ENCODE measurements at places on chromosomes 13 and 19.

DNA sequence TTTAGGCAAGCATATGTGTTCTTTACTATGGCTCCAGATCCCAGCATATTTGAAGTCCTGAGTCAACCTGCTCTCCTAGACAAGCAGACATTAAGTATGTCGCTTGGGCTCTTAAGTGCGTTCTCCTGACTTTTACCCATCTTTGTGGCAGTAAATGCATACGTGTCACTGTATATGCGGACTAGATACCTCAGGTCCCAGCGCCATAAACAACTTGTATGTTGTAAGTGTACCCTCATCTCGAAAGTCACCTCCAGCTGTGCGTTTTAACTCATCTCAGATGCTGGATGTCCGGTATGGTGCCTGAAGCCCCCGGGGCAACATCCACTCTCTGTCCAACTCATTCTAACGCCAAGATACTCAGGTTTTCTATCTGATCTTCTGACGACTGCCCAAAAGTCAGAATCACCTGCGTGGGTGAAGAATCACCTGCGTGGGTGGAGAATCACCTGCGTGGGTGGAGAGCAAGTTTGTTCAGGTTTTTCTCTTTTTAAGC lies 1.7 kb downstream of the PTOV1 start:
- DNase-seq = no peak

- peak; percentile 87 for DNase-seq
Observed at GRCh38 chr19:12064590-12065538, at the start of gene ZNF844. ZNF844 (plus strand) TSS chr19:12064731; CDS start chr19:12064874, 143 bp downstream.

- no peak for DNase-seq
Observed at GRCh38 chr19:46601318-46602224, at the start of gene CALM3. CALM3 (plus strand) TSS chr19:46601330; CDS start chr19:46601435, 105 bp downstream.

DNA sequence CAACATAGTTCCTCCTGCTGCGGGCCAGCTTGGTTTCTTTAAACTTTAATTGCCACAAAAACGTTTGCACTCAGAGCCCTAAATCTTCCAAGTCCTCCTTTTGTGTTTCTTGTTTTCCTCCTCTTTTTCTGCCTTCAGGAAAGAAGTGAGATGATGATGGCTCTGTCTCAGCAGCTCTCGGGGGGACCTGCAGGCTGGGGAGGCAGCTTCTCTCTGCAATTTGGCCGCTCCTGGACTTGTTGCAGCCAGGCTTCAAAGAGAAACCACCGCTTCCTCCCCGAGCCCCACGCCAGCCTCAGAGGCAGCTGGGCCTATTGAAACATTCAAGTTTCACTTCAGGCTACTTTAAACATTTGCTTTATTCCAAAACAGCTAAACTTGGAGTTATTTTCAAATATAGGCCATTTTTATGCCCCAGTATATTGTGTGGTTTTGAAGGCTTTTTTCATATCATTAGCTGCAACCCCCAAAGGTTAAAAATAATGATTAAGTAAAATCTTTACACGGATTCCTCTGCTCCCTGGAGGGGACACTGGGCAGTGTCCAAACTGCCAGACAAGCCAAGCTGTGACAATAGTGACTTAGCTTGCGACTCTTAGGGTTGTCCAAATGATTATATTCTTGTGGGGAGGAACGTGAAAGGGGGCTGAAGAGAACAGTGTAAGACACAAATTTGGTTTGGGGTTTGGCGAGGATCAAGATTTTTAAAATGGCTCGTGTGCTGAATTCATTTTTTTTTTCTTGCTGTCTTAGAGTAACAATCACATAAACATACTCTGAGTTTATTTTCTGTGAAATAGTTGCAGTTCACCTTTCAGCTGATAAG lies 330.8 kb downstream of the DLEU7 start:
- DNase-seq = peak; percentile 42

DNA sequence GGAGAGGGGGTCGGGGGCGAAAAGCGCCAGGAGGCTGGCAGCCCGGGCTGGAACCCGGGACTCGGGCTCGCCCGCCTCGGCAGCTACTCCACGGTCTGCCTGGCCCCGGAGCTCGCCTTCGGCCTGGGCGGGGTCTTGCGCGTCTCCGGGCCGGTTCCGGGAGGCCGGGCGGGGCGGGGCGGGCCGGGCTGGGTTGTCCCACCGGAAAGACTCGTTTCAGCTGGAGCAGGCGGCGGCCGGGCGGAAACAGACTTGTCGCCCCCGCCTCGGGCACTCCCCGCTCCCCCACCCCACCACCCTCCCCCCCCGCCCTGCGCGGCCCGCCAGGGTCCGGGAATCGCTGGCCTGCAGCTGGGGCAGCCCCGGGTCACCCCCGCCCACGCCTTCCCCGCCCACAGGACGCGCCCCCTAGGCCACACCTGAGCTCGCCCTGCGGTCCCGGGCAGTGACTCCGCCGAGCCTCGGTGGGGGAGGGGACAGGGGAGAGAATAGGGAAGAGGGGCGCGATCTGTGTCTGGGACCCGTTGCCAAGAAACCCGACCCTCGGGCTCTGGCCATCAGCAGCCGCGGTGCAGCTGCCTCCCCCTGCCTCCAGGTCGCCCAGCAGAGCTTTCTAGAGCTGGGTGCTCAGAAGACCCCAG lies 109.4 kb downstream of the KCTD15 start:
- peak; percentile 38 for DNase-seq

- peak; percentile 39 for DNase-seq
Observed at GRCh38 chr19:52679598-52679997, 41.4 kb upstream of the ZNF83 start.

- no peak for DNase-seq
Observed at GRCh38 chr13:26185720-26186117, 36.4 kb downstream of the RNF6 start.

GRCh38 chr13:70249332-70250064 lies 141.2 kb upstream of the KLHL1 start:
- DNase-seq = peak; percentile 97

DNA sequence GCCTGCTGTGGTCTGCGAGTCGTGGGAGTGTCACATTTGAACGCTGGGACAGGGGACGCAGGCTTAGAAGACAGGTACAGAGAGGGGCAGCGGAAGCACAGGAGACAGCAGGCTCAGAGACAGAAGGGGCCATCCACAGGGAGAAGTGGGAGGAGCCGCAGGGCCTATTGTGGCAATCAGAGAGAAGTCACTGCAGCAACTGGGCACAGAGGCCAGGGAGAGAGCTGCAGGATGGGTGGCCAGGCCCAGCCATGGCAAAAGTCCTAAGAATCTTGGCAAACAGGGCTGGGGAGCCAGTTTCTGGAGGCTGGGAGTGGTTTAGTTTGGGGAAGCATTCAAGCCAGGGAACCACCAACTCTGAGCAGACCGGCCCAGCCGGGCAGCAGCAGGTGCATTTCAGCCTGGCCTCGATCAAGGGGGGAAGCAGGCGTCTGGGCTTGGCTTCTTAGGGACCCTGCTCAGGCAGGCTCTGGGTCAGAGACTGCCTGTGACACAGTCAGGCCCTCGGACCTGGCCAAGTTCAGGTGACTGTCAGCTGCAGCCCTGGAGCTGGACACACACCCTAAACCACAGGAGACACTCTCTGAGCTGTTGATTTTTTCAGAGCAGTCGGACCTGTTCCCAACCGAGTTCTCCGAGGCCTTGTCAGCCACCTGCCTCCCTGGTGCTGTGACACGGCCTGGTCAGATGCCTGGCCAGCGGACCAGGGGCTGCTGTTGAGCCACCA lies 11.8 kb downstream of the SH3GL1 start:
- DNase-seq = no peak

DNA sequence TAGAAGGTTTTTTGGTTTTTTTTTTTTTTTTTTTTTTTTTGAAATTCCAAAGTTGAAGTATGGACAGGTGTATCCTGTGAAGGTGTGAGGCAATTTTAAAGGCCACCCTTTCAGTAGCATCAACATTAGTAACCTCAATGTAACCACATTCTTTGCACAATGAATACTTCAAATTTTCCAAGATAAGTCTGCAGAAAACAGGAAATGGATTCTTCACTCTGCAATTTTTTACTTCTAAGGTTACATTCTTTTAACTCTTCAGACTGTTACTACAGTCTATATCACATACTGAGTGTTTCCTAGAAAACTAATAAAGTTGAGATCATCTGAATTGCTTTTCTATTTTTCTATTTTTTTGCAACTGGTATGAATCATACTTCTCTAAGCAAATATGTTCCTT lies 569.0 kb upstream of the GPC6 start:
- DNase-seq = peak; percentile 64

GRCh38 chr19:43928820-43929219 lies 6.3 kb downstream of the ZNF45 start:
- no peak for DNase-seq

GRCh38 chr13:25971047-25971446 lies 80.8 kb downstream of the SHISA2 start:
- no peak for DNase-seq

DNA sequence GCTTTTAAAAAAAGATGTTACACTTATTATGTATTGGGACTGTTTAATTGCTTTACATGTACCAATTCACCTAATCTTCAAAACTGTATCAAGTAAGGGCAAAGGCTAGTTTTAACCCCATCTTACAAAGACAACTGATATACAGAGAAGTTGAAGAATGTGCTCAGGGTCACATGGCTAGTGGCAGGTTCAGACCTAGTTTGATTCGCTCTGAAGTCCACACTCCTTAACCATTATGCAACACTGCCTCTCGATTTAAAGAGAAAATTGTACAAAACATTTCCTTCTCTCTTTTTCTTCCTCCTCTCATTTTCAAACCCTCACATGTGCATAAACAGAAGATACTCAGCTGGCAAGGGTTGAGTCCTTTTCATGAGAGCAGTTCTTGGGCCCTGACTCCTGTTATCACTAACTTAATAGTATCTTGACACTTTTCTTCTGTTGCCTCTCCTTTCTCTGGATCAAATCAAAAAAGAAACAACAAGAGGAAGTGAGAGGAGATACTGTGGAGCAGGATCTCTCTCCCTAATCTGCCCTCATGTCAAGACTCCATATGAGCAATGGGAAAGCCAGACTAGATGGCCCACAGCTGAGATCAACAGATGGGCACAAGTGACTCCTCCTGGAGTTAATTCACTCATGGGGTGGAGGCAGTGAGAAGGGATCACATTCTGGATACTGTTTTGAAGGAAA lies 19.0 kb upstream of the N4BP2L1 start:
- DNase-seq = no peak

All from kidney tubule cell (primary cell).